ENCODE measurements at places on chromosomes 1 and 21. TPM values are rescaled to one million over a fixed set of nuclear protein-coding genes. Genes with fewer than 3 reads are reported as not detected.

CNR2 gene
- 51.0 TPM for total RNA-seq

AGO4 gene
- 12.2 TPM for total RNA-seq

ATP8B2 gene
- total RNA-seq = 24.3 TPM

HHIPL2 gene
- total RNA-seq = 1.5 TPM

DNA sequence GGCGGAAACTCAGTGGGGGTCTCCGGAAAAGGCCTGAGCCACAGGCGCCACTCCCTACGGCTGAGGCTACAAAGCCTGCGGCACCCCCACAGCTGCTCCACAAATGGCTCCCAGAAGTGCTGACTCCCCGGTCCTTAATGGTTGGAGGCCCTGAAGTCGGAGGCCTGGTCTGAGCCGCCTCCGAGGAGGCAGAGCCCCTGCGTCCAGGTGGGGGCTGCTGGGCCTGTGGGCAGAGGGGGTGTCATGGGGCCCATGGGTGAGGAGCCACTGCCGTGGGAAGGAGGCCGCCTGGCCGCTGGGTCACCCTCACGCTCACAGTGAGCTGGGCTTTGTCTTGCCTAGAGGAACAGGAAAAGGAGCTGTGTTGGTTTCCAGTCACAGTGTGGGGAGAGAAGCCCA is 12.4 kb upstream of the COL18A1 start:
- no peak for DNase-seq

DNA sequence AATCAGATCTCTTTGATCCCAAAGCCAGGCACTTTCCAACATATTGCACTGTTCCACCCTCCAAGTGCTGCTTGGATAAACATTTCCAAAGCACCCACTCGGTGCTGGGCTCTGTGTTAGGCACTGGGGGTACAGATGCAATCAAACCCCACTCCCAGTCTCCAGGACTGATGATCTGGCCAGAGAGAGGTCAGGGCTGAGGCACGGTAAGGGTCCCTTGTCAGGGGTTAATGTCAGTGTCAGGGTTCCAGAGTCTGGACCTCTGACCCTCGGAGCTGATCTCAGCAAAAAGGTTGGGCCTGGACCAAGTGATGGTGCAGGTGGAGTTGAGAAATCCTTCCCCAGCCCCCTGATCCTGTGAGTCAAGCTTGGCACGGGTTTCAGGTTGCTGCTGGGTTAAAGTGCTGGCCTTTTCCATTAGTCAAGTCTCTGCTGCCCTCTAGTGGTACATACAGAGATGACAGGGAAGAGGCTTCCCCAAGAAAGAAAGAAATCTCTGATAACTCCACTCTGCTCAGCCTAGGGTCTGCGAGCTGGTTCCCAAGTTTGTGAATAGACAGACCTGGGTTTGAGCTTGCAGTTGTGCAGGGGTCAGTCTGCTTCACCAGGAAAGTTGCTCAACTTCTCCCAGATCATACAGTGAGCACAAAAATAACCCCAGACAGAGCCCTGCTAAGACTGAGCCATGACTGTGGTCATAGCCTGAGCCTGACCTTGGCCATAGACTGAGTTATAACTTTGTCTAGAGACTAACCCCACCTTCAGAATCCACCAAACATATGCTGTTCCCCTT is 74.6 kb downstream of the DMRTA2 start:
- no peak for DNase-seq

DNA sequence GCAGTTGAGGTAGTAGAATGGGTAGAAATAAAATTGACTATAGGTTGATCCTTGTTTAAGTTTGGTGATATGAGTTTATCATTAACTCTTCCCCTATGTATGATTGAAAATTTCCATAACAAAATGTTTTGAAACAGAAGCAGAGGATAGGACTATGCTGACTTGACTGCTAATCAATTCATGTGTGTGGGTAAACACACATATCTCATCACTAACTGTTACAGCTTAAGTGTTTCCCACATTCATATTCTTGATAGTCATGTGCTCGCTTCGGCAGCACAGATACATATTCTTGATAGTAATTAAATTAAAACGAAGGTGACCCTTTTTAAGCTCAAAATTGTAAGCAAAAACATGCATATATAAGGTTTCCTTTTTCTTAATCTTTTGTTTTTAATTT is 68.2 kb upstream of the SAMSN1 start:
- DNase-seq = no peak

- no peak for DNase-seq
These were observed 7.4 kb downstream of the DCST2 start for GRCh38 chr1:155026154-155026553.
